ENCODE measurements at places on chromosomes 3 and 15. TPM values are rescaled to one million over a fixed set of nuclear protein-coding genes. Genes with fewer than 3 reads are reported as not detected.

BNC1 gene
- total RNA-seq: not detected

FOXB1 gene
- total RNA-seq: 0.12 TPM

NTRK3 gene
- not detected for total RNA-seq

TRAK1 gene
- 13.2 TPM for total RNA-seq

ROBO2 gene
- not detected for total RNA-seq

CAMKV gene
- not detected for total RNA-seq

MNS1 gene
- not detected for total RNA-seq

Measured in naive thymus-derived CD4-positive, alpha-beta T cell (primary cell).